Stimulated activated CD4-positive, alpha-beta T cell treated with anti-CD3 and anti-CD28 coated beads, Interleukin-1b, Interleukin-23, amount 100 ng/mL, for 24 hours (primary cell): ENCODE measurements at places on chromosomes 12 and 14.
A peak's percentile ranks its signal among the peaks of the same experiment; 100 is the strongest.

GRCh38 chr12:6569786-6570185 is 1.7 kb upstream of the NOP2 start:
- no peak for DNase-seq

- no peak for DNase-seq
Measured at GRCh38 chr12:103944964-103945363, 14.8 kb downstream of the HSP90B1 start.

GRCh38 chr14:57869617-57870016 is 3.7 kb upstream of the SLC35F4 start:
- no peak for DNase-seq

DNA sequence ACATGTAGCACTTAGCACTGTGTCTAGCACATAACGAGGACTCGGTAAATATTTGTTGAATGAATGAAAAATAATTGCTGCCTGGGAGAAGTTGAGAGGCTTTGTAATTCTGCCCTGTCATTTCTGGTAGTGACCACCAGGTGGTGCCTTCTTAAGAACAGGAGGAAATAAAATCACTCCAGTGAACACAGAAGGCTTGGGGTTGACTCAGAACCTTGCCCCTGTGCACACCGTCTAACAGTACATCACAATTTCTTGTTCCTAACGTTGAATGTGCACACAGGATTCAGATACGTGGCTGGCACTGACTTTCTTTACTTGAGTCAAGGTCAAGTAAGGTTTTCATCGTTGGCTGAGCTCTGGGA is 91.8 kb downstream of the RGS6 start:
- DNase-seq: peak; percentile 12

- DNase-seq: no peak
Measured at GRCh38 chr12:48861111-48861510, 4.6 kb downstream of the RND1 start.

DNA sequence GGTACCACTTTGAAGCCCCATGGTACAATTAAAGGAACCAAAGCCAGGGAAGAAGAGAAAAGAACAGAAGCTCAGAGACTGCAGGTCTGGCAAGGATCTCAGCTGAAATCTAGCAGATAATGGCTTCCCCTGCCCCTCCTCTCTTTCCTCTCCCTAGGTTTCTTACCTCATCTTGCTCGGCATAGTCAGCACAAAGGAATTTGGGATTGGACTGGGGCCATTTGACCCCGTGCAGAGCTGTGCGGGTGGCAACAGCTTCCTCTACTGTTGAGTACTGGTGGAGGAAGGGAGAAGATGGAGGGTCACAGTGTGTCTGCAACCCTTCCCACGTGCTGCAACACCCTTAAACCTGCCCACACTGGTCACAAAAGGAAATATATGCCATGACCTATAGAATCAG is 4.7 kb upstream of the CDH24 start:
- DNase-seq: no peak
